Amniotic epithelial cell (primary cell): ENCODE measurements at places on chromosomes 11 and 22.

GRCh38 chr22:40739721-40740120 is 60.4 kb downstream of the MCHR1 start:
- DNase-seq, result no peak

- no peak for DNase-seq
Observed at GRCh38 chr11:33741806-33742205, 5.6 kb upstream of the CD59 start.

GRCh38 chr11:113248702-113249490 is 65.5 kb upstream of the TTC12 start:
- DNase-seq, result peak; percentile 4

GRCh38 chr22:31448382-31448781 is 41.3 kb downstream of the EIF4ENIF1 start:
- no peak for DNase-seq

DNA sequence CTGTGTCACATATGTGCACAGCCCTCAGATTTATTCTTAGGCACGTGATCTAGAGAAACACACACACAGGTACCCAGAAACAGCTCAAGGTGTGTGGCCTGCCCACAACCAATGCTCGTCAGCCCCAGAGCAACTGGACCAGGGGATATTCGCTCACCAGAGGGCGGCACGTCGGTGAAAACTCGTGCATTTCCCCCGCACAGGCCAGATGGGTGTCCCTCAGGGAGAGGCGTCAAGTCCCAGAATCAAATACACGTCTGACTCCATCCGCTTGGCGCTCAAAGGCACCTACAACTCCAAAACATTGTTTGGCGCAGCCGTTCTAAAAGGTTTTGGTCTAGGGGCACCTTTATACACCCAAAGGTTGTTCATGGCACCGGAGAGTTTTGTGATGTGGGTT is 429.0 kb downstream of the BRD1 start:
- DNase-seq, result no peak

DNA sequence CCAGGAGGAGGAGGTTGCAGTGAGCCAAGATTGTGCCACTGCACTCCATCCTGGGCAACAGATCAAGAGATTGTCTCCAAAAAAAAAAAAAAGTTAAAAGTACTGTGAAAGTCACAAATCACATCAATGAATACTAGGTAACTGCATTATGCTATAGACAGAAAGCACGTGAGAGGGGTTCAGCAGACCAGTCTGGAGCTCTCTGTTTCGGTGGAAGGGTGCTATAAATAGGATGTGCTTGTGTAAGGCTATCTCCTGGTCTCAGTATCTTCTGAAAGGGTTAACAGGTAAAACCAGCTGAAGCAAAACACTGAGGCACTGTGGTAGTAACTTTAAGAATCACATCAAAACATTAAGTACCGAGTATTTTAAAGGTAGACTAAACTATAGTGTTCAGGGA is 43.4 kb downstream of the EIF4ENIF1 start:
- no peak for DNase-seq

- DNase-seq, result no peak
Observed at GRCh38 chr11:17780668-17781067, 46.1 kb downstream of the KCNC1 start.

- no peak for DNase-seq
Observed at GRCh38 chr11:9019861-9020260, 16.1 kb upstream of the NRIP3 start.

DNA sequence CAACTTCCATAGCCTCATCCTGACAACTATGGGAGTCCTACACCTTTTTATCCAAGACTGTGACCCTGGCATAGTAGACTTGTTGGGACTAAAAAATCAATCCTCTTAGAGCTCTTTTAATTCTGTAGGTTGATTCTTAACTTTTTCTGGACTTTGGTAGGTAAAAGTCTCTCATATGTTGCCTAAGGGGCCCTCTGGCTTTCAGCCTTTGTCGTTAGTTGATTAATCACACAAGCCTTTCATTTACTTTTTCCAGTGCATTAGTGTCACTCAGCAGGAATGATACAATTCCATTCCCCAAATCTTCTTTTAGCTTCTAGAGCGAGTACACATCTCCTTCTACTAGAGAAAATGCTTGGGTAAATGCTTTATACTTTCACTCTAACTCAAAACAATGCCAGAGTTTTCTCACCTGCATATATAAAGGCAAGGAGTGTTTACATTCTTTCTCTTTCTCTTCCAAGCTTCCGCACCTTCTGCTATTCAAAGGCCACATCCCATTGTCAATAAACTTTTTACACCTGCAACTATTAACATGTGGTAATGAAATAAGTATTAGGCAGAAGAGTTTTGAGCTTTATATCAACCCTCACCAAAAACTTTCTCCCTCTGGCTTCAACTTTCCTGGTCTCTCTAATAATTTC is 516.6 kb downstream of the FAM181B start:
- DNase-seq, result no peak

GRCh38 chr22:46613606-46614021 is 6.6 kb upstream of the GRAMD4 start:
- peak; percentile 19 for DNase-seq

DNA sequence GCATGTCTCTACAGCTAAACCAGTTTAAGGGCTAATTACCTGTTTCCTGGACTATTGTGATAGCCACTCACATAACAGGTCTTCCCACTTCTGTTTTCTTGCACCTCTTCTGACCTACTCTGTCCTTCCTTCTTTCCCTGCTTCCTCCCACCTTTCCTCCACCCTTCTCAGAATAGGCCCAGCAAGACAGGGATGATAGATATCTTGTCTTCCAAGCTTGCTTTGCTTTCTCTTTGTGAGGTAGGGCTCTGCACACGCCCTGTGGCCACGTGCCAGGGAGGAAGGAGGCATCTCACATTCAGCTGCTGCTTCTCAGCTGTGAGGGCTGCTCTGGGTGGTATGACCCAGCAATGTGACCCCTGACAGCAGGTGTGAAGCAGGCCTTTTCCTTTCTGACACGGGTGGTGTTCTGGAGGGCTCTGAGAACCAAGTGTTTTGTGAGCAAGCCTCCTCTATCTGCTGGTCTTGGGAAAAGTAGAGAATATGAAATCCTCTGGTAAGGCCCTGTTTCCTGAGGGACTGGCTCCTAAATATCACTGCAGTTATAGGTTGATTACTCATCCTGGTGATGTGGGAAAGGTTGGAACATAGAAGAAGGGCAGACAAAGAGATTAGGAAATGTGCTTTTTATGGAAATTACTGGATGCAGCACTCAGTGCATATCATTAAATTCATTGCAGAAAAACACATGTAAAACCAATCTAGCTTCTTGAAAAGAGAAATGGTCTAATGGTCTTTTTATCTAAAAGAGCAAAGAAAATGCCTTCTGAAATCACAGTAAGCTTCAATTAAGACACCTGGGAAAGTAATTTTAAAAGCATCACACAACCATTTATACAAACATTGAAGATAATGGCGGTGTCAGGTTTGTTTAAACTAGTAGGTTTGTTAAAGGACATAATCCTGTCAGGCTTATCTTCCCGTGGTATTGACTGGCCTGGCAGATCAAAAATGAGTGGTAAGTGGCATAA is 8.5 kb downstream of the AMOTL1 start:
- peak; percentile 87 for DNase-seq

DNA sequence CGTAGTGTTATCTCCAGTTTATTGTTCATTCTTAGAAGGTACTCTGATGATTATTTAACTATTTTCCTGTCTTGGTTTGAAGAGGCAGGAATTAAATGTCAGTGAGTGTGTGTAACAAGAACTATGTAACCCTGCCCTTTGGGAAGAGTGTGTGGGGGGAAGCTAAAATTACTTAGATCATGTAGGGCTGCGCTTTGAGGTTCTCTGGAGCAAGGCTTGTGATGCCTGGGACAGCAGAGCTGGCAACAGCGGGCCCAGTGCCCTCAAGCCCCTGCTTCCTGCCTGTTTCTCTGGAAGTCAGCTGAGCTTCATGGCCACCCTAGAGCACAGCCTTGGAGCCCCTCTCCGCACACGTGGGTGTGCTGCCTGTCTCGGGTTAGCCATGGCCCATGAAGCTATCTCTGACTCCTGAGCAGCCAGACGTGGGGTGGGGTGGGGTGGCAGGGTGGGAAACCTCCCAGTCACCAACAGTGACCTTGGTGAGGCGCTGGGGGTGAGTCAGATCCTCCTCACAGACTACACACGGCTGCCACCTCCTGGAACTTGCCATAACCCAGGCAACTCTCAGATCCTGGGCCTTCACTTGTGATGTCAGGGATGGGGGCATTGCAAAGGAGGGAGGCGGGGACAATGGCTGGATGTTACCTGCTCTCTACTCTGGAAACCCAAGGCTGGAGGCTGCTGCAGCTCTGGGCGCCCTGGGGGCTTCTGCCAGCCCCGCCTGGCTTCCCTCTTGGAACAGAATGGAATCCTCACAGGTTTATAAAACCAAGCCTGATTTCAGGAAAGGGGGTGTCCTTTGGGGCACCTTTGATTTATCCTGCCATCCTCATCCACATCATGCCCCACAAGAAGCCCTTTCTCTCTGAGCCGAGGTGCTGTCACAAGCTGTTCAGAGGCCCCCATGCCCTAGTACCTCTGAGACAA is 88.6 kb downstream of the SNX19 start:
- DNase-seq, result peak; percentile 73

DNA sequence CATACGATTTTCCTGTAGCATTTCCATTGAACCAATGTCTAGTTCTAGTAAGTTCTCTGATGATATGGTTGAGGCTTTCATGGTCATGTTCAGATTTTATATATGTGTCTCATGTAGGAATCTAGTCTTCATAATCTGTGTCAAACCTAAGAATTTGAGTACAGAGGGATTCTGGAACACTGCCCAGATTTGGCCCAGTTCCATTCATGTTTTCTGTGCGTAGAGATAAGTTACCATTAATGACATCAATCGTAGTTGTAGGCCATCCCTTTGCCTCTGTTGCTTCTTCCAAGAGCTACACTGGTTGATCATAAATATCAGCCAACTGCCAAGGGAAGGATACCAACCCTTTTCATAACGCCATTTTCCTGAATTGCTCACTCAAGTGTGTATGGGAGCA is 23.3 kb downstream of the ST3GAL4 start:
- peak; percentile 79 for DNase-seq

DNA sequence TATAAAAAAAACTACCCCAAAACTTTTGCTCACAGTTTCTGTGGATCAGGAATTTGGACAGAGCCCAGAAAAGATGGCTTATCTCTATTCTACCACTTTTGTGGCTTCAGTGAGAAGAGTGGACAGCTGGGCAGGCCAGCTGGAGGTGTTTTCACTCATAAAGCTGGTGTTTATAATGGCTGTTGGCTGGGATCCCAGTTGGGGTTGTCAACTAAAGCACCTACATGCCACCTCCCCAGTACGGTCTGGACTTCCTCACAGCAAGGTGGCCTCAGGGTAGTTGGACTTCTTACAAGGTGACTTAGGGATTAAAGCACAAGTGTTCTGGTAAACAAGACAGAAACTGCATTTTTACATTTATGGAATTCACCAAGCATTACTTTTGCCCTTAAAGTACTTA is 171.0 kb downstream of the NELL1 start:
- no peak for DNase-seq

DNA sequence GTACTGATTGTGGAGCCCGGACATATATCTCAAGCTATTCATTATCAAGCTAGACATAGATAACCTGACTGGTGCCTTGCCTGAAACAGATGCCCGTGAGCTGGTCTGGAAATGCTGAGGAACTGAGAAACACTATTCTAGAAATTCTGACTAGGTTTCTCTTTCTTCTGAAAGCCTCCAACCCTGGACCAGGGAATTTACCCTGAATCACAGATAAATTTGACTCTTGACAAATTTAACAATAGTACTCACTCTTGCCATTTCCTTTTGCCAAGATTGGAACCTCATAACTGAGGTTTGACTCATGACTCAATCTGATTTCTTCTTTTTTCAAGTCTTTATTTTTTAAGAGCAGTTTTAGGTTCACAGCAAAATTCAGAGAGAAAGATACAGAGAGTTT is 189.6 kb upstream of the SYN3 start:
- no peak for DNase-seq
